ENCODE measurements at places on chromosomes 7 and 10. TPM values are rescaled to one million over a fixed set of nuclear protein-coding genes. Genes with fewer than 3 reads are reported as not detected.

DNA sequence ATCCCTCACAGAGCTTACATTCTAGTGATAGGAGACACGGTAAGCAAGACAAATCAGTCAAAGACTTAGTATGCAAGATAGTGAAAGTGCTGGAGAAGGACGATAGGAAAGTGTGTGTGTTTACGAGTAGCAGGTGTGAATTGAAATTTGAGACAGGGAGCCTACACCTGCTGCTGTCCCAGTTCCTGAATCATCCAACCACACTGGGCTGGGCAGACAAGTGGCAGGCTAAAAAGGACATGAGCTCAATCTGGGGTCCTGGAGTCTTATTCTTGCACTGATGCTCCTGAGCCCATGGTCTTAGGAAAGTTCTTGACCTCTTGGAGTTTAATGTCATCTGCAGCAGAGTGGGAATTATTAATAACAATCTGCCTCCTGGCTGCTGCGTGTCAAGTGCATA, 16.2 kb downstream of the RBP3 start:
- H3K4me3 ChIP-seq = no peak overlapping the region
- no peaks in the 10 kb centered on the region for H3K4me1 ChIP-seq
- H3K36me3 ChIP-seq = no peaks in the 10 kb centered on the region
- no peak overlapping the region for H3K27ac ChIP-seq
- no peak for DNase-seq

Gene SEMA3C
- not detected for total RNA-seq

- no peaks in the 10 kb centered on the region for H3K4me1 ChIP-seq
- no peak overlapping the region for H3K27ac ChIP-seq
- no peak overlapping the region for H3K4me3 ChIP-seq
- H3K27me3 ChIP-seq = no peaks in the 10 kb centered on the region
- no peaks in the 10 kb centered on the region for H3K36me3 ChIP-seq
- no peak for DNase-seq
These were observed 11.0 kb downstream of the SVIL start for GRCh38 chr10:29623797-29624196.

- H3K4me3 ChIP-seq = peak overlapping the region; percentile 5
- peaks cover 34% of the 10 kb centered on the region for H3K27me3 ChIP-seq
- peaks cover 55% of the 10 kb centered on the region for H3K4me1 ChIP-seq
- DNase-seq = peak; percentile 41
- H3K27ac ChIP-seq = peak overlapping the region; percentile 3
- peaks cover 3% of the 10 kb centered on the region for H3K36me3 ChIP-seq
These were observed 65.8 kb downstream of the ATXN7L1 start for GRCh38 chr7:105810556-105810955.

Gene PNLIPRP1
- not detected for total RNA-seq

Gene TNS3
- 0.29 TPM for total RNA-seq

- no peaks in the 10 kb centered on the region for H3K27me3 ChIP-seq
- peaks cover 2% of the 10 kb centered on the region for H3K36me3 ChIP-seq
- no peak overlapping the region for H3K27ac ChIP-seq
These were observed 59.2 kb downstream of the CLEC2L start for GRCh38 chr7:139582671-139583155.

Gene ADCK2
- 30.3 TPM for total RNA-seq
